ENCODE measurements at places on chromosomes 7 and 10. TPM values are rescaled to one million over a fixed set of nuclear protein-coding genes. Genes with fewer than 3 reads are reported as not detected.

- DNase-seq: no peak
- peaks cover 44% of the 10 kb centered on the region for H3K4me1 ChIP-seq
- no peaks in the 10 kb centered on the region for H3K27me3 ChIP-seq
- peak overlapping the region; percentile 8 for H3K27ac ChIP-seq
- H3K36me3 ChIP-seq: no peaks in the 10 kb centered on the region
- no peak overlapping the region for H3K4me3 ChIP-seq
These were observed 8.5 kb upstream of the BPGM start for GRCh38 chr7:134637934-134638719.

DNA sequence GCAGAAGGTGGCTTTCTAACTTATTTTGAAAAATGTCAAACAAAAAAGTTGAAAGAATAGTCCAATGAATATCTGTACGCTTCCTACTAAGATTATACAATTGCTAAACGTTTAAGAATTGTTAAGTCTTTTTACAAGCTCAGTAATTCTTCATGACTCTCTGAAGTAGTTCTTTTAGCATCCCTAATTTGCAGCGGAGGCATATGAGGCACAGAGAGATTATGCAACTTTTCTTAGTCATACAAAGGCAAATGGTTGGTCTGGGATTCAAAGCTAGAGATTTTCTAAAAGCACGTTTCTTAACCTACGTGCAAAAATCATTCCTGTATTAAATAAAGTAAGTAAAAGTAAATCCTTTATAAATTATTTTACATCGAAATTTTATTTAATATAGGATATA, 254.2 kb downstream of the MAGI2 start:
- no peaks in the 10 kb centered on the region for H3K36me3 ChIP-seq
- no peak overlapping the region for H3K4me3 ChIP-seq
- no peaks in the 10 kb centered on the region for H3K4me1 ChIP-seq
- no peaks in the 10 kb centered on the region for H3K27me3 ChIP-seq

GRCh38 chr7:108299251-108299973, 156.8 kb downstream of the NRCAM start:
- no peak overlapping the region for H3K27ac ChIP-seq
- no peaks in the 10 kb centered on the region for H3K36me3 ChIP-seq
- peaks cover 2% of the 10 kb centered on the region for H3K27me3 ChIP-seq
- H3K4me1 ChIP-seq: peaks cover 6% of the 10 kb centered on the region
- H3K4me3 ChIP-seq: no peak overlapping the region

- H3K4me1 ChIP-seq: no peaks in the 10 kb centered on the region
- no peak for DNase-seq
- H3K4me3 ChIP-seq: no peak overlapping the region
- no peak overlapping the region for H3K27ac ChIP-seq
- H3K36me3 ChIP-seq: no peaks in the 10 kb centered on the region
- H3K27me3 ChIP-seq: peaks cover 2% of the 10 kb centered on the region
These were observed 289.2 kb downstream of the FZD1 start for GRCh38 chr7:91553410-91553895.

- peak; percentile 38 for DNase-seq
- H3K4me1 ChIP-seq: peaks cover 13% of the 10 kb centered on the region
- H3K27me3 ChIP-seq: peaks cover 52% of the 10 kb centered on the region
- no peak overlapping the region for H3K27ac ChIP-seq
- peak overlapping the region; percentile 84 for H3K4me3 ChIP-seq
- no peaks in the 10 kb centered on the region for H3K36me3 ChIP-seq
These were observed 43.3 kb downstream of the SFTPD start for GRCh38 chr10:79905322-79906314.

- peak overlapping the region; percentile 80 for H3K27ac ChIP-seq
- H3K4me1 ChIP-seq: peaks cover 24% of the 10 kb centered on the region
- H3K27me3 ChIP-seq: no peaks in the 10 kb centered on the region
- peak; percentile 85 for DNase-seq
These were observed 378 bp downstream of the PIK3AP1 start for GRCh38 chr10:96719850-96720421.

DNA sequence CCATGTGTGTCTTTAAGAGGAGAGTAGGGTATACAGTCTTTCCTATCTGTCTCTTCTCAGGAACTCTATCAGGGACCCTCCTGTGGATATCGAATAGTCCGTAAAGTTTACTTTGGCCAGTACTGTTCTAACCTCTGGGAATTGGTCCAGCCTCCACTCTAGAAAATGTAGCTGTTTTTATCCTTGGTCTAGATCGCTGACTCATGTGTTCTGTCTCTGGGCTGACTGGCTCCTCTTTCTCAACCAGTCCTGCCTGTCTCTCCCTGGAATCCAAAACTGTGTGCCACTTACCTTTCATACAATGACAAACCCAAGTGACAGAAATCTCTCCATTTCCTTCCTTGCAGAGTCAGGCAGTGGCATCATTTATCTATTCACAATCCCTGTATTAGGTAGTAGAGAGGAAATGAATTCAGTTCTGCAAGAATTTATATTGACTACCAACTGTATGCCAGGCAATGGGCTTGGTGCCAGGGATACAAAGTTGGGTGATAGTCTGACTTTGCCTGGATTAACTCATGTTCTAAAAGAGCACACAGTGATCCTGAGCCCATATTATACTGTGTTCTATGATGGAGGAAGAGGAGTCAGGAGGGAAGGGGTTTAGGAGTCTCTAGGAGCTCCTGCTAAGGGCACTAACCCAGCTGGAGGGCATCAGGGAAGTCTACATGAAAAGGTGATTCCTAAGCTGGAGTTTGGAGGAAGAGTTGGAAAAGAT, 232.7 kb downstream of the LRMDA start:
- H3K36me3 ChIP-seq: no peaks in the 10 kb centered on the region
- H3K4me1 ChIP-seq: no peaks in the 10 kb centered on the region
- DNase-seq: no peak
- H3K27ac ChIP-seq: no peak overlapping the region
- H3K27me3 ChIP-seq: peaks cover 6% of the 10 kb centered on the region

- H3K27ac ChIP-seq: no peak overlapping the region
- no peaks in the 10 kb centered on the region for H3K36me3 ChIP-seq
- peaks cover 30% of the 10 kb centered on the region for H3K4me1 ChIP-seq
- no peaks in the 10 kb centered on the region for H3K27me3 ChIP-seq
- H3K4me3 ChIP-seq: no peak overlapping the region
- DNase-seq: no peak
These were observed 181.0 kb downstream of the GATA3 start for GRCh38 chr10:8235253-8236027.

DNA sequence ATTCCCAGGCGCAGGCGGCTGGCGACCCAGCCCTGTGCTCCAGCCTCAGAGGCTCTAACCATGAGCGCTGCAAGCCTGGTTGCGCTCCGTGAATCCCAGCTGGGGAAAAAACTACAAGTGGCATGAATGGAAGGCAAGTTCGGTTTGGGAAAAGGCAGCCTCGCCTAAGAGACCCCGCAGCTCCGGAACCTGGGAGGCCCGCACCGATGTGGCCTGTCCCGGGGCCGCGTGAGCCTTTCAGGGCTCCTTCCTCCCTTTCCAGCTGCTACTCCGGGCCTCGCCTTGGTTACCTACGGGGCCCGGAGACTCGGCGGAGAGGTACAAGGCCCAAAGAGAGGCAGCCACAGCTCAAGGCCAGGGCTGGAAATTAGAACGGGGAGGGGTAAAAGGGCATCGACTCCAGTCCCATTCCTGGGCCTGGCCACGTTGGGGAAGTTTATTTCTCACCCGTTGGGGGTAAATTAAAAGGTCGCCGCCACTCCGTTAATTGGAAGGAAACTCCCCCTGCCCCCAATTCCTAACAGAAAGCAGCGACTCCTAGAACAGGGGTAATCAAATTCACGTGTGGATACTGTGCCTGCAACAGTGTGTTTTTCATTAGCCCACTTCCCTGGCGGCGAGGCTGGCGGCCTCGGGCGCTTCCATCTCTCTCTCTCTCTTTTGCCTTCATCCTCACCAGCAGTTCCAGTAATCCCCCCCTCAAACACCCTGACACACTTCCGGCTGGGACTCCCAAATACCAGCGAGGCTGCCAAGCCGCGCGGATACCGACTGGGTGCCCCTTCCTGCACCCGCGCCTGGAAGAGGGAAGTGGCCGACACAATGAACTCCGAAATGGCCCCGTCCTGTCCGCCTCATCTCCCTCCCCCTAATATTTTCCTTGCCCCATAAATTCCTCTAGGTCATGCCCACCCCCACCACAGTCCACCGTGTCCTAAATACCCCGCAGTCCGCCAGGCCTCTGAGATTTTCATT, 1.5 kb upstream of the HOXA9 start:
- H3K4me1 ChIP-seq: peaks cover 31% of the 10 kb centered on the region
- no peak overlapping the region for H3K4me3 ChIP-seq
- no peak overlapping the region for H3K27ac ChIP-seq
- H3K36me3 ChIP-seq: no peaks in the 10 kb centered on the region

DNA sequence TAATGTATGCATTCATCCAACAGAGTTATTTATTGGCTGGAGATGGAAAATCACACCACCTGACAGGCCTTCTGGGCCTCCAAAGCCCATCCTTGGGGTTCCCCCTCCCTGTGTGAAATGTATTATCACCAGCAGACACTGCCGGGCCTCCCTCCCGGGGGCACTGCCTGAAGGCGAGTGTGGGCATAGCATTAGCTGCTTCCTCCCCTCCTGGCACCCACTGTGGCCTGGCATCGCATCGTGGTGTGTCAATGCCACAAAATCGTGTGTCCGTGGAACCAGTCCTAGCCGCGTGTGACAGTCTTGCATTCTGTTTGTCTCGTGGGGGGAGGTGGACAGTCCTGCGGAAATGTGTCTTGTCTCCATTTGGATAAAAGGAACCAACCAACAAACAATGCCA, 15.3 kb downstream of the TACR2 start:
- H3K4me1 ChIP-seq: peaks cover 2% of the 10 kb centered on the region
- no peaks in the 10 kb centered on the region for H3K27me3 ChIP-seq
- no peak overlapping the region for H3K4me3 ChIP-seq
- no peak for DNase-seq
- H3K27ac ChIP-seq: no peak overlapping the region
- H3K36me3 ChIP-seq: peaks cover 50% of the 10 kb centered on the region

GRCh38 chr7:11592699-11593098, 239.3 kb downstream of the THSD7A start:
- no peaks in the 10 kb centered on the region for H3K27me3 ChIP-seq
- no peak overlapping the region for H3K4me3 ChIP-seq
- H3K4me1 ChIP-seq: no peaks in the 10 kb centered on the region
- no peak overlapping the region for H3K27ac ChIP-seq

GRCh38 chr10:74058071-74058470, 60.2 kb downstream of the VCL start:
- H3K36me3 ChIP-seq: peaks cover 5% of the 10 kb centered on the region
- no peak for DNase-seq
- peaks cover 33% of the 10 kb centered on the region for H3K4me1 ChIP-seq
- peak overlapping the region; percentile 36 for H3K27ac ChIP-seq
- H3K27me3 ChIP-seq: no peaks in the 10 kb centered on the region
- no peak overlapping the region for H3K4me3 ChIP-seq

- no peak for DNase-seq
- H3K27ac ChIP-seq: no peak overlapping the region
- H3K36me3 ChIP-seq: no peaks in the 10 kb centered on the region
These were observed 116.9 kb downstream of the EVX1 start for GRCh38 chr7:27359181-27360125.

GRCh38 chr10:88106366-88106765, 242.9 kb downstream of the PTEN start:
- peaks cover 24% of the 10 kb centered on the region for H3K4me1 ChIP-seq
- no peaks in the 10 kb centered on the region for H3K36me3 ChIP-seq
- DNase-seq: no peak
- no peak overlapping the region for H3K27ac ChIP-seq

GRCh38 chr10:83934062-83934461, 205.2 kb upstream of the GHITM start:
- H3K27ac ChIP-seq: no peak overlapping the region
- no peaks in the 10 kb centered on the region for H3K27me3 ChIP-seq
- no peak for DNase-seq
- no peak overlapping the region for H3K4me3 ChIP-seq

GRCh38 chr10:93995598-93996271, 2.0 kb downstream of the PLCE1 start:
- no peaks in the 10 kb centered on the region for H3K36me3 ChIP-seq
- no peaks in the 10 kb centered on the region for H3K4me1 ChIP-seq
- no peak overlapping the region for H3K4me3 ChIP-seq
- peaks cover 57% of the 10 kb centered on the region for H3K27me3 ChIP-seq

GRCh38 chr7:108417926-108418325, 38.3 kb downstream of the NRCAM start:
- H3K4me1 ChIP-seq: peaks cover 57% of the 10 kb centered on the region
- no peak for DNase-seq
- peaks cover 15% of the 10 kb centered on the region for H3K27me3 ChIP-seq
- no peak overlapping the region for H3K4me3 ChIP-seq
- peaks cover 2% of the 10 kb centered on the region for H3K36me3 ChIP-seq
- H3K27ac ChIP-seq: no peak overlapping the region

GRCh38 chr7:85682833-85683620, 496.2 kb upstream of the SEMA3D start:
- H3K4me1 ChIP-seq: no peaks in the 10 kb centered on the region
- DNase-seq: no peak
- H3K36me3 ChIP-seq: no peaks in the 10 kb centered on the region
- no peaks in the 10 kb centered on the region for H3K27me3 ChIP-seq
- no peak overlapping the region for H3K4me3 ChIP-seq
- no peak overlapping the region for H3K27ac ChIP-seq

DNA sequence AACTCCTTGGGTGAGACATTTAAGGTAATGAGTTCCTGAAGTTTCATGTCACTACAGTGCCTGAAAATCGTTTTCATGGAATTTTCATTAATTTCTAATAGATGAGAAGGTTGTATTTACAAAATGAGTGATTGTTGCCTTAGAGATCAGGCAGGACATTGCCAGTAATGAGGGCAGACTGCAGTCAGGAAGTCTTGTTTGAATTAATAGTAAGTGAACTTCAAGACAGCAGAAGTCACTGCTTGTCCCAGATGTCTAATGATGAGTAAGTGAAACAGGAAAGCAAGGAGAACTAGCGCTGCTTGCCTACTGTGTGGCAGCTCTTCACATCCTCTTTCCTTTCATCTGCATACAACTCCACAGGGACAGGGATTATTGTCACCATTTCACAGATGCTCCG, 237.4 kb downstream of the BAMBI start:
- DNase-seq: no peak
- peaks cover 2% of the 10 kb centered on the region for H3K27me3 ChIP-seq
- H3K36me3 ChIP-seq: no peaks in the 10 kb centered on the region
- H3K27ac ChIP-seq: no peak overlapping the region
- no peaks in the 10 kb centered on the region for H3K4me1 ChIP-seq

DNA sequence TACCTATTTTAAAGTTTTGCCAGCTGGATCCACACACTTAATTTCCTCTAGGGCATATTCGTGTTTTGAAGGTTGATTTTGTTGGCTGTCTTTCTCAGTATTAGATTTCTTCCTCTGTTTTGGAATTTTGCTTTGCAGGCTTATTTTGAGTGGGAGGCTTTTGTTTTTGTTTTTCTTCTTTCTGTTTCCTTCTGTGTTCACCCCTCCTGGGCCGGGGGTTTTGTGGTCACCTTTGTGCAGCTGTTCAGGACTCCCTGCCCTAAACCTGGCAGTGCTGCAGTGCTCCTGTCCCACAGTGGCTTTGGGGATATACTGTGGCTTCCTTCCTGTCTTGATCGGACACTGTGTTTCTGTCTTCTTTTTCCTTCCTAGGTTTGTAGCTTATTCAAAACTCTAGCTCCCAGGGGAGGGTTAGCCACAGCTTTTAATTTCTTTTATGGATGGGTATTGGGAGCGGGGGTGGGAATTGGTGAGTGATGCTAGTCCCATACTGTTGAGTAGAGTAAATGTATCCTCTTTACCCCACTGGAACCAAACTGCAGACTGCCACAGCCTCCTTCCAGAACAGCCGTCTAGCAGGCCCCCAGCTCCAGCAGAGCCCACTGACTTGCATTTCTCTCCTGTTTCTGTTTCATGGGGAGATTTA, 228.7 kb upstream of the FZD8 start:
- H3K27ac ChIP-seq: no peak overlapping the region
- H3K27me3 ChIP-seq: no peaks in the 10 kb centered on the region
- no peak overlapping the region for H3K4me3 ChIP-seq
- DNase-seq: no peak
- H3K36me3 ChIP-seq: no peaks in the 10 kb centered on the region
- no peaks in the 10 kb centered on the region for H3K4me1 ChIP-seq

DDC gene
- total RNA-seq: 1.2 TPM

PCBD1 gene
- 41.5 TPM for total RNA-seq

GNG11 gene
- not detected for total RNA-seq

MYO1G gene
- 403 TPM for total RNA-seq

ADAM8 gene
- 106 TPM for total RNA-seq
